ENCODE measurements at places on chromosomes 11 and 22. TPM values are rescaled to one million over a fixed set of nuclear protein-coding genes. Genes with fewer than 3 reads are reported as not detected.

Gene TSGA10IP
- total RNA-seq, result not detected

Gene CDCA5
- 112 TPM for total RNA-seq

Gene OR56A1
- not detected for total RNA-seq

Gene ACR
- not detected for total RNA-seq

Gene DEFB131B
- not detected for total RNA-seq

All from activated CD8-positive, alpha-beta T cell treated with anti-CD3 and anti-CD28 coated beads for 36 hours (primary cell).